ENCODE measurements at places on chromosomes 4 and X.

GRCh38 chr4:186537843-186538521, 17.4 kb downstream of the MTNR1A start:
- DNase-seq = no peak

DNA sequence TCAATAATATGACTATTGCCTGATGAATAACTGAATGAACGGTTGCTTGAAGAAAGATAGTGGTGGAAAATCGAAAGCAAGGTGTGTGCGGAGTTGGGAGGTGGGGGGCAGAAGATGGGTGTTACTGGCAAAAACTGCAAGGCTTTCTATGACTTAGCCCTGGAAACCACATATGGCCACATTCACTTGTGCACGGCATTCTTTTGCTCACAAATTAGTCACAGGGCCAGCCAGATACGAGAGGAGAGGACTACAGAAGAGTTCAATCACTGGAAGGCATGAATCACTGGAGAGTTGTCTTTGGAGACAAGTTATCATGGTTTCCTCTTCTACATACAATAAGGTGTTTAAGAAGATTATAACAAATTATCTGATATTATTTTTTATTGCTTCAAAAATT, 626.5 kb upstream of the CPEB2 start:
- no peak for DNase-seq

- no peak for DNase-seq
Observed at GRCh38 chrX:69028006-69028760, 137.1 kb downstream of the PJA1 start.

DNA sequence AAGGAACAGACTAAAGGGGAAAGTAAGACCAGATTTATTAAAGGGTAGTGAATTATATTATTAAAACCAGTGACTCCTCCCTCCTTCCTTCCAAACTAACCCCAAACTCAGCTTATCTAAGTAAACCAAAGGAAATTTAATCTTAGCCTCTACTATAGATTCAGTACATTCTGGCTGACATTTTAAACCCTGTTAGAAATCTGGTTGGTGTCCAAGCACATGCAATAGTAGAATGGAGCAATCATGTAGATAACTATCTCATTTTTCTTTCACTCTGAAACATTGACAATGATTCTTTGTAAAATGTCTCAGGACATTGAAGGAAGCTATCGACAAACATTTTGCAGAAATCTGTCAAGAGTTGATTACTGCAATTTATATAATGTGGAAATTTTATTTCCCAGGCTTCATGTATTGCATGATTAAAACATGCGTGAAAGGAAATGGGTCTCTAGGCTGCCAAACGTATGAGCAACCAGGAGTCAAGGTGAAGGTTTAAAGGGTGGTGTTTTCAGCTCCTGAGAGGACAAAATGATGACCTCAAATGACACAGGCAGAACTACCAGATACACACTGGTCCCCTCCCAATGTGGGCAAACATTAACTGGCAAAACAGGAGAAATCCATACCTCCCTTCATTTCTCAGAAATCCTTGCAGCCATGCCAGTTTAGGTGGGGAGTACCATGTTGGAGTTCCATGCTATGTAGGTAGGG, 58.2 kb upstream of the RBM47 start:
- DNase-seq = no peak

DNA sequence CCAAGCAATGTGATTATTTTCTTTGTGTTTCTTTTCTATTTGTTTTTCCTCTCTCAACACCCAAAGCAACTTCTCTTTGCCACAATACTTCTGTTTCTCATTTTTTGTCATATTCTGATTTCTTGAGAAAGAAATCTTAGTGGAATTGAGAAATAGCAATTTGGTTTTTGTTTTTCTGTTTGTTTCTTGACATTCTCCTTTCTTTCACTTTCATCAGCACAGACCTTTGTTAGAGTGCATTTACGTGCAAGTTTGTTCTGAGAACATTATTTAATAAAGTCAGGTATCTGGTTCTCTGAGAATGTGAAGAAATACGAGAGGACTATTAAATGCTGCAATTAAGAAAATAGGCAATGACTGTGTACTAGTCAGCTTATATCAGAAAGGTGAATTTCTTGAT, 608.1 kb upstream of the AADAT start:
- no peak for DNase-seq

- no peak for DNase-seq
Observed at GRCh38 chr4:159639671-159640323, 536.9 kb downstream of the RAPGEF2 start.

GRCh38 chrX:10496345-10496965, 123.9 kb downstream of the MID1 start:
- DNase-seq = no peak

GRCh38 chr4:156685308-156685707, 286.3 kb downstream of the PDGFC start:
- DNase-seq = no peak
